ENCODE measurements at places on chromosomes 12 and 14.

DNA sequence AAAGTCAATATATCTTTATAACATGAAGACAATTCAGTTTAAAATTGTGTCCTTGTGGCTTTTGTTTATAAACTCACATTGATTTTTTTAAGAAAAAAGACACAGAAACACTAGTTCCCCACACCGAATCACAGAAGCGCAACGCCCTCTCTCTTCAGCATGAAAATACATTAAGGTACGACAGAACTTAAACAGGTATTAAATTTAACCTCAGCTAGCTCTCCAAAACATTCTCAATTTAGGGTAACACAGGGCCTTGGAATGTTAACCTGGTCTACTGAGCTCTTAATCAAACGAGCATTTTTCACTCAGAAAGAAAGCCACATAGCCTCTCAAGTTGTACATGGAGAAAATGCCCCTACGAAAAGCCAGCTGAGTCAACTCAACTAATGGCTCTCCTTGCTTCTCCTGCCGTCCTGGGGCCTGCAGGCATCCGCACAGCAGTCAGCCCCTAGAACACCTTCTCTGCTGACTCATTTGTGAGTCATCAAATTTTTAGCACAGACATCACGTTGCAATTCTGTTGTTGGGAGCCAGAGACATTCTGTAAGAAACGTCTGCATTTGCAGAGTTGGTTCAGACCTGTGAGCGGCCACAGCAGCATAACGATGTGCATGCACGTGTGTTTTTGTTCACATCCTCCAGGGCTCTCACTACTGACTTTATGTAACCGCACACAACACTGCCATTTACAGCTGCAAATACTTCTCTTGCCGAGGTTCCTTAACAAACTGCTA, 141.6 kb downstream of the ITPR2 start:
- no peak for DNase-seq

DNA sequence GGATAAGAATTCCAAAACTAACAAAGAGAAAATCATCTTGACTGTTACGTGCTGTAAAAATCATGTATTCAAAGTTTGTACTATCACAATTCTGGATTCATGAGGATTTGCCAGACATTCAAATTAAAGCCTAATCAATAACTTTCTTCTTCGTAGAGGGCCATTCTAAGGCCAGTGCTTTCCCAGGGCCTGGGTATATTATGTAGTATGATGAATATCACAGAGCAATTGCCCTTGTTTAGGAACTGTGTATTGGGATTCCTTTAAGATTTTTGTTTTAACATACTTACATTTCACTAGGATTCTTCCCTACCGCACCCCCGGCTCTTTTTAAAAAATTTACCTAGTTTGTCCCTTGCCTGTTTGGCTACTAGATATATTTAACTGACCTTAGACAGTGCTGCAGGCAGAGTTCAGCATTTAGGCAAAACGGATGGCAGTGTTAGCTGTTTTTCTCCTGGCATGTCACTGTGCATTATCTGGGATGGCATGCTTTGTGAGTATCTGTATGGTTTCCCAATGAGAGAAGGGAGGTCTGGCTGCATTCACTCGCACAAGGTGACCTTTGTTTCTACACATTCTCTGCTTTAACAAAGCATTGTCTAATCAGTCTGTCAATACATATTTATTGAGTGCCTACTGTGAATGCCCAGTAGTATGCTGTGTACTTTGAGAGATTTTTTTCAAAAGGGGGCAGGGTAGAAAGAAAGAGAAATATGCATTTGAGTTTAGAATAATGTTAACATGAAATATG, 63.3 kb downstream of the ERC1 start:
- DNase-seq: no peak

DNA sequence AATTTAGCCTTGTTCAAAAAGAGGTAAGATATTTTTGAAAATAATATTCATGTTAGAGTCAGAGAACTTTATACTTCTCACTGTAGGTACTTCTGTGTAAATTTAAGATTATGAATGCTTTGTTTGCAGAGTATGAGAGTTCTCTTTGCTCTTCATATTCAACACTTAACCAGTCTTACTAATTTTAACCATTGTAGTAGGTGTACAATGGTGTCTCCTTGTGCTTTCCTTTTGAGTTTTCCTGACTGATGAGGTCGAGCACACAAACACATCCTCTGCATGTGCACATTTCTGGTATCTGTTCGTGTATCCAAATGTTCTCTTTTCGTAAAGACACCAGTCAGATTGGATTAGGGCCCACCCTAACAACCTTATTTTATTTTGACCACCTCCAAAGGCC, 45.8 kb downstream of the MIA2 start:
- no peak for DNase-seq

GRCh38 chr12:109346920-109347319, 780 bp upstream of the MYO1H start:
- DNase-seq: no peak

DNA sequence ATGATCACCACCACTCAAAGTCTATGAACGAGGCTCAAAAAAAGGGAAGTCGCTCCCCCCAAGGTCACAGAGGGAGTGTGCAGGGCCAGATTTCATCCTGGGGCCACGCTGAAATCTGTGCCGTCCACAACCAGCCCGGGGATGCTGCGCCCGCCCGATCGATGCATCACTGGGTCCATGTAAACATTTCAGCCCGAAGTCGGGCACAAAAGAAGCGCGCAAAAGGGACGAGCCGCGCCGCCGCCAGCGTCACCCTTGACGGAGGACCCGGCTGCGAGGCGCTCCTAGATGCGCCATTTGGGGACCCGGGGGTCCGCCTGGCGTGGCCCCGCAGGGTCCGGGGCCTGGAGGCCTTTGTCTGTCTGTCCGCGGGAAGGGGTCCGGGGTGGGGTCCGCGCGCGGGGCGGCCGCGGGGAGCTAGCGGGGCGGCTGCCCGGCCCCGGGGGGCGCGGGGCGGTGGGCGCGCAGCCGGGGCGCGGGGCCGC, 503 bp downstream of the FBXO21 start:
- DNase-seq: peak; percentile 18

GRCh38 chr14:75968456-75968855, 13.3 kb downstream of the TGFB3 start:
- DNase-seq: no peak

DNA sequence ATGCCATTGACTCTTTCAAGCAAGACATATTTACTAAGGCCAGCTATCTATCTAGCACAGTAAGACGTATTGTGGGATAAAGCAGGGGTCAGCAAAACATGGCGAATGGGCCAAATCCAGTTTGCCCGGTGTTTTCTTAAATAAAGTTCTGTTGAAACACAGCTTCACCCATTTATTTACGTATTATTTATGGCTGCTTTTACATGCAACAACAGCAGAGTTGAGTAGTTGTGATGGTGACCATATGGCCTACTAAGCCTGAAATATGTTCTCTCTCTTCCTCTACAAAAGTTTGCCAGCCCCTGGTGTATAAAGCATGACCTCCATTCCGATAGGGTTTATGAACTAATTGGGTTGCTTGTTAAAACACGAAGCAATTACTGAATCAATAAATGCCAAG, 322.1 kb downstream of the CCDC91 start:
- no peak for DNase-seq

- no peak for DNase-seq
Measured at GRCh38 chr12:123398550-123399254, 14.8 kb downstream of the KMT5A start.

- no peak for DNase-seq
Measured at GRCh38 chr14:104445086-104445485, 134.5 kb upstream of the C14orf180 start.

- no peak for DNase-seq
Measured at GRCh38 chr12:72499244-72499643, 227.1 kb downstream of the TRHDE start.

GRCh38 chr12:40171066-40171465, 53.7 kb upstream of the LRRK2 start:
- DNase-seq: no peak

DNA sequence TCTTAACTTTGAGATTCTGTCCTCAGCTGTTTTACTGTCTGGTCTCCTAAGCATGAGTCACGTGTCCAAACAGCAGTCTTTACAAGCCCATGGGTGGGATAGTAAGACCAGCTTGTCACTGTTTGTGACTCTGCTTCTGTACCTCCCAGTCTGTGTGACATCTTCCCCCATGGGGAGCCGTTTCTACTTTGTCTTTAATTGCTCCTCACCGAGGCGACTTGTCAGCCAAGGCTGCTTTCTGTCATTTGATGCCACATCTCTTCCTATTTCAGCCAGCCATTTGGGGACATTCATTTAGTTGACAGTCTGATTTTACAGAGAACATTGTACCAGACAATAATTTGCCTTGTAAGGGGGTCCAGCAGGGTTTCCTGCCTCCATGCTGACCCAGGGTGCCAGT, 534.8 kb downstream of the NRXN3 start:
- DNase-seq: no peak

DNA sequence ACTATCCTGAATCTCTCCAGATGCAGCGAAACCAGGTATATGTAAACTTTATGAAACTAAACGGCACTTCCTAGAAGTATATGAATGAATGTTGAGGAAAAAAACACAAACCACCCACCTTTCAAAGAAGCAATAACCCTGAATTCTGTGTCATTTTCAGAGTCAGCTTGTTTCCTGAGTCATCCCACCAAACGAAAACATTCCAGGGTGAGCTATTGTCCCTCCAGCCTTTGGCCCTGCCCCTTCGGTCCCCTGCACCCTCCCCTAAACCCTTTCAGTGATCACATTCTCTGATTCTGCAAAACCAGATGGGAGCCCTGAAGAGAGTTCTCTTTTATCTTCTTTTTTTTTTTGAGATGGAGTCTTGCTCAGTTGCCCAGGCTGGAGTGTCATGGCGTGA, 202.6 kb upstream of the ALG10B start:
- DNase-seq: no peak

GRCh38 chr12:121778567-121779421, 14.7 kb downstream of the RHOF start:
- no peak for DNase-seq

Measured in CD4-positive, alpha-beta T cell treated with Interleukin-15 for 1 hour (primary cell).